ENCODE measurements at places on chromosomes 13 and 19.

- no peak for DNase-seq
Measured at GRCh38 chr19:55641426-55642152, 787 bp downstream of the ZNF580 start.

GRCh38 chr13:28744091-28744536, 25.3 kb upstream of the SLC46A3 start:
- DNase-seq: no peak

- no peak for DNase-seq
Measured at GRCh38 chr19:4229179-4229931, at the start of gene EBI3. Gene EBI3 (plus strand): TSS chr19:4229523. CDS start chr19:4229551, 28 bp downstream.

DNA sequence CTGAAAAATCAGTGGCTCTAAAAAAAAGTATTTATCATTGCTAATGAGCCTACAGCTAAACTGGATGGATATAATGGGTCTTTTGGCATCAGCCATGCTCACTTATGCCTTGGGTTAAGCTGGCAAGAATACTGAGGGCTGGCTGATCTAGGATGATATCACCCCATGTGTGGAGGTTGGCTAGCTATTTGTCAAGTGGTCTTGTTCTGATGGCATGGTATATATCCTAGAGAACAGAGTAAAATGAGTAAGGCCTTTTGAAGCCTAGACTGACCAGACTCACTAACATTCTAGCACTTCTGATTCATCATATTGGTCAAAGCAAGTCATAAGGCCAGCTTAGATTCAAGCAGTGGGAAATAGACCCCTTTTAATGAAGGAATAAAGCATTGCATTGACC, 383.0 kb downstream of the SLITRK1 start:
- no peak for DNase-seq

GRCh38 chr19:57747472-57747807, 825 bp downstream of the ZNF776 start:
- DNase-seq: no peak

DNA sequence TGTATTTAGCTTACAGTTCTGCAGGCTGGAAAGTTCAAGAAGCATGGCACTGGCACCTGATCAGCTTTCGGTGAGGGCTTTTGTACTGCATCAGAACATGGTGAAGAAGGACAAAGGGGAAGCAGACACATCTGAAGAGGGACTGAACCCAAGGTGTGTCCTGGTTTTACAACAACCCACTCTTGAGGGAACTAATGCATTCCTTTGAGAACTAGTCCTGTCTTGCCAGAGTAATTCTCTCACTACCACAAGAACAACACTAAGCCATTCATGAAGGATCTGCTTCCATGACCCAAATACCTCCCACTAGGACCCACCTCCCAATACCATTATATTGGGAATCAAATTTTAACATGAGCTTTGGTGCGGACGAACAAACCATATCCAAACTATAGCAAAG, 93.6 kb downstream of the RFC3 start:
- no peak for DNase-seq

DNA sequence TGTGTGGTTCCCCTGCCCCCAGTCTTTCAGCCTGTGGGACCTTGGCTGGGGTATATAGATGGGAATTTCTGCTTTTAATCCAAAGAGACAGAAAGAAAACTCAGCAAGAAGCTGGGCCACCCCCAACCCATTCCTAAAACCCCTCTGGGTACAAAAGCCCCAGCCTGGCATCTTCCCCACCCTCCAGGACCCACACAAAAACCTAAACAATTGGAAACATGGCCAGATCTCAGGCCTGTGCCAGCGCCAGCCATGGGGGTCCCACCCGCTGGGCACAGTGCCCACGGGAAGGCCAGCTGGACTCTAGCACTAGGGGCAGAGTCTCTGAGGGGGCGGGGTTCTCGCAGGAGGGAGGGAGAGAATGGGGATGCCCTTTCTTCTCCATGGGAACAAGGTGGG, 8.6 kb downstream of the LYL1 start:
- no peak for DNase-seq

- DNase-seq: no peak
Measured at GRCh38 chr13:94666065-94666464, 46.3 kb downstream of the SOX21 start.

- no peak for DNase-seq
Measured at GRCh38 chr13:36212789-36213188, 1.6 kb downstream of the SOHLH2 start.

DNA sequence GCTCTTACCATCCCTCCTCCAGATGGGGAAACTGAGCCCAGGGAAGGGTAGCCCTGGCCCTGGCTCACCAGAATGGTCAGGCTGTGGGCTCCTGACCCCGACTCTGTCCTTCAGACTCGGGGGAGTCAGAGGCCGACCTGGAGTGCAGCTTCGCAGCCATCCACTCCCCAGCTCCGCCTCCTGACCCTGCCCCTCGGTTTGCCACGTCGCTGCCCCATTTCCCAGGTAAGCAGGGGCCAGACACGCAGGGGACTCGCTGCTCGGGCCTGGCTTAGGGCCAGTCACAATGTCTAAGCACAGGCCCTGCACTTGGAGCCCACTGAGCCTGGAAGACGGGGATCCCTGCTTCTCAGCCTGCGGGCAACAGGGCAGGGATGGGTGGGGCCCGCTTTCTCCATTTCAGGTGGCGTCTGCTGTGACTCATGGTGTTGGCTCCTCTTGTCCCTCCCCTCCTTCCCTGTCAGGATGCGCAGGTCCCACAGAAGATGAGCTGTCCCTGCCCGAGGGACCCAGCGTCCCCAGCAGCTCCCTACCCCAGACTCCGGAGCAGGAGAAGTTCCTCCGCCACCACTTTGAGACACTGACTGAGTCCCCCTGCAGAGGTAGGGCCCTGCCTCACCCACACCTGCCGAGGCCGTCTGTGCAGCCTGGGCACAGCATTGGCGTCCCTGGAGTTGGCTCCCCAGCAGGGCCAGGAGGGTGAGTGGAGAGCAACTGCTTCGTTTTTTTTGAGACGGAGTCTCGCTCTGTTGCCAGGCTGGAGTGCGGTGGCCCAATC, 9.2 kb upstream of the OVOL3 start:
- DNase-seq: no peak

GRCh38 chr19:48720251-48720612, 707 bp upstream of the MAMSTR start:
- DNase-seq: no peak

GRCh38 chr13:111233080-111233479, 87.4 kb upstream of the TEX29 start:
- no peak for DNase-seq

- DNase-seq: no peak
Measured at GRCh38 chr13:42370229-42370628, 98.3 kb downstream of the AKAP11 start.

- DNase-seq: no peak
Measured at GRCh38 chr19:31960474-31960873, 384.9 kb upstream of the ZNF507 start.

GRCh38 chr13:109795011-109795410, 8.6 kb upstream of the IRS2 start:
- no peak for DNase-seq

DNA sequence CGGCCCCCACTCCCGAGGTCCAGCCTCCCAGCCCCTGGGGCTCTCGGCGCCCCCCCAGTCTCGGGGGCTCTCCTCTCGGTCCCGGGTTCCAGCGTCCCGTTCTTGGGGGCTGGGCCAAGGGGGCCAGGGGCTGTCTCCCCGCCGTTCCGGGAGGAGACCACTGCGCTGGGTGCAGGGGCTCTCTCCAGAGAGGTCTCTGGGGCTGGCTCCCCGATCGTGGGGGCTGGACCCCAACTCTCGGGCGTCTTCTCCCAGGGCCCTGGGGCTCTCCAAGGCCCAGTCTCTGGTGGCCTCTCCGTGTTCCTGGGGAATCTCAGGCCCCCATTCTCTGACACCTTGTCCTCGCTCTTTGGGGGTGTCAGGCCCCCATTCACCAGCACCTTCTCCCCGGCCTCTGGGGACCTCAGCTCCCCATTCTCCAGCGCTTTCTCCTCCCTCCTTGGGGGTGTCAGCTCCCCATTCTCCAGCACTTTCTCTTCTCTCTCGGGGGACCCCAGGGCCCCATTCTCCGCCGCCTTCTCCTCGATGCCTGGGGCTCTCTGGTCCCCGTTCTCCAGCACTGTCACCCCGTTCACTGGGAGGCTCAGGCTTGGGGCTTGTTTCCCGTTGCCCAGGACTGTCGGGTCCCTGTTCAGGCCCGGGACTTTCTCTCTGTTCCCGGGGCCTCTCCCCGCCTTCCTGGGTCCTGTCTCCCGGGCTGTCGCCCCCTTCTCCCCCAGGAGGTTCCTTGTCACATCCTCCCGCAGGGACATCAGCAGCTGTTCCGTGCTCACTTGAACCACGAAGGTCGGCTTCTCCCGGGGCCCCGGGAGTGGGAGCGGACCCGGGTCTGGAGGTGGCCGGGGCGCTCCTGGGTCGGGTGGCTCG, 13.7 kb downstream of the LMTK3 start:
- DNase-seq: no peak

- DNase-seq: no peak
Measured at GRCh38 chr19:2887391-2887914, 13.3 kb upstream of the ZNF57 start.

GRCh38 chr13:85316506-85317025, 482.7 kb downstream of the SLITRK6 start:
- no peak for DNase-seq

- DNase-seq: no peak
Measured at GRCh38 chr13:44243198-44243857, 130.3 kb upstream of the SERP2 start.
